Articular chondrocyte of knee joint (primary cell): ENCODE measurements at places on chromosomes 4 and X. TPM values are rescaled to one million over a fixed set of nuclear protein-coding genes. Genes with fewer than 3 reads are reported as not detected.

USO1 gene
- 133 and 136 TPM in 2 replicates for total RNA-seq

MBNL3 gene
- total RNA-seq = 8.0 and 12.9 TPM in 2 replicates

GPR143 gene
- 0.13 TPM in 1 of 2 replicates, not detected in the other for total RNA-seq

SULT1E1 gene
- 0.22 TPM in 1 of 2 replicates, not detected in the other for total RNA-seq
